Hindlimb muscle (tissue), 1 donor: ENCODE measurements at places on chromosomes 2 and 18. TPM values are rescaled to one million over a fixed set of nuclear protein-coding genes. Genes with fewer than 3 reads are reported as not detected.
A peak's percentile ranks its signal among the peaks of the same experiment; 100 is the strongest.

MAB21L4 gene
- polyA plus RNA-seq, result 0.10 TPM

ATOH8 gene
- polyA plus RNA-seq, result 25.6 TPM

FAP gene
- 49.7 TPM for polyA plus RNA-seq

CYRIA gene
- 4.3 TPM for polyA plus RNA-seq

DYNAP gene
- not detected for polyA plus RNA-seq

WDR12 gene
- 61.1 TPM for polyA plus RNA-seq

TUBA4B gene
- 0.31 TPM for polyA plus RNA-seq

STEAP3 gene
- polyA plus RNA-seq, result 25.5 TPM

TFCP2L1 gene
- 0.22 TPM for polyA plus RNA-seq

- no peak for DNase-seq
Measured at GRCh38 chr2:16657671-16658070, 8.0 kb downstream of the CYRIA start.

DNA sequence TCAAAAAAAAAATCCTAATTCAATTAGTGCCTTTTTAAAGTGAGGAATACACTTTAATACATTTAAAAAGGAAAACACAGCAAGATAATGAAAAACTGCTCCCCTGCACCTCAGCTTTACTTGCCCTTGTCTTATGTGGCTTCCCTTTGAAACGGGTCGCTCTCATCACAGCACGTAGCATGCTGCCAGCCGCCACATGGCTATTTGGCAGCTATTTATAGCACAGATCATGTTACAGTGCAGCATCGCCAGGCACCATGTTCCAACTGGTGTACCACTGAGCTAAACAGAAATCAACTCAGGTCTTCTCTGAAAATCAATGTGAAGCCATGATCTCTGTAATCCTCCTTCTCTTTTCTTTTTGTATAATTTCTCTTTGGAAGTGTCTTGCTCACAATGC lies 65.1 kb downstream of the TMEM182 start:
- peak; percentile 19 for DNase-seq

- no peak for DNase-seq
Measured at GRCh38 chr2:206799083-206799482, 33.7 kb downstream of the FASTKD2 start.

GRCh38 chr2:132544006-132544630 lies 125.9 kb downstream of the LYPD1 start:
- DNase-seq, result no peak

- DNase-seq, result no peak
Measured at GRCh38 chr2:51085420-51086068, 53.6 kb upstream of the NRXN1 start.

DNA sequence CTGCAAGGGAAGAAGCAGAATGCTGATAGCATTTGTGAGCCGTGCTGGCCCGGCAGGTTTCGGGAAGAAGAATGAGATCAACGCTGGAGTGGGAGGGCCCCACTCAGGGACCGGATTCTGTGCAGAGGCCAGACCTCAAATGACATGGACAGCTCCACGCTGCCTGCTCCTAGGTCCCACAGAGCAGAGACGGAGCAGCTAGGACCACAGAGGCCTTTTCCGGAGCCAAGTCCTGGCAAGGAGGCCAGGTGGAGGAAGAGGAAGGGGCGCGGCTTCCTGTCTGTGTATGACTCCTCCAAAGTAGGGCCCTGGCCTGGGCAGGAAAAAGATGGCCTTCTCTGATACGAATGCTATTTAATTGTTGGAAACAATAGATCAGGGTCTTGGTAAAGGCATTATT lies 139.9 kb downstream of the LRRC30 start:
- DNase-seq, result peak; percentile 37

DNA sequence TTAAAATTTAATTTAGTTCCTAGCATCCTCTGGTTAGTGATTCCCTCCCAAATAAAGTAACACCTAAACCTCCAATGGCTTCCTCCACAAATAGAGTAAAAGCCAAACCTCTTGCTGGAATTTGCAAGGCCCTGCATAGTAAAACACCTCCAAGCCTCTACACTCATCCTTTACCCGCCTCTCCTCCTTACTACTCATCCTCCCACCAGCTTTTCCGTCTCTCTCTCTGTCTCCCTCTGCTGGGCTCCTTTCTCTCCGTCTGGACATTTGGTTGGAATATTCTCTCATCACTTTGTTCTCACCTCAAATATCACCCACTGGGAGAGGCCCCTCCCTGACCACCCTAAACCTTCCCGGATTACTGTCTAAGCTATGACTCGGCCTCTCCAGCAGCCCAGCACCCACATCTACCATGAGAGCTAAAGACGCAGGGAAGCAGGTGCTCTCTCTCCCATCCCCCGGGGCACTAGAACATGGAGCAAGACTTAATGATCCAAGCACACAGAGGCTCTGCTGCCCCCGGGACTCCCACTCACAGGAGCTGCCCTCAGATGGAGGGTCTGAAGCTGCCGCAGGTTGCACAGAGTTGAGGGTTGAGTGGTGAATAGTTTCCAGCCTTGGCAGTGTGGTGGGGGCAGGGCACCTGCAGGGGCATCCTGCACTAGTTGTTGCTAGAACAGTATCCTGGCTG lies 167.2 kb downstream of the FBXO15 start:
- no peak for DNase-seq

GRCh38 chr2:16072638-16073290 lies 132.4 kb downstream of the MYCN start:
- no peak for DNase-seq

- DNase-seq, result no peak
Measured at GRCh38 chr2:43184339-43184895, 42.0 kb downstream of the ZFP36L2 start.

DNA sequence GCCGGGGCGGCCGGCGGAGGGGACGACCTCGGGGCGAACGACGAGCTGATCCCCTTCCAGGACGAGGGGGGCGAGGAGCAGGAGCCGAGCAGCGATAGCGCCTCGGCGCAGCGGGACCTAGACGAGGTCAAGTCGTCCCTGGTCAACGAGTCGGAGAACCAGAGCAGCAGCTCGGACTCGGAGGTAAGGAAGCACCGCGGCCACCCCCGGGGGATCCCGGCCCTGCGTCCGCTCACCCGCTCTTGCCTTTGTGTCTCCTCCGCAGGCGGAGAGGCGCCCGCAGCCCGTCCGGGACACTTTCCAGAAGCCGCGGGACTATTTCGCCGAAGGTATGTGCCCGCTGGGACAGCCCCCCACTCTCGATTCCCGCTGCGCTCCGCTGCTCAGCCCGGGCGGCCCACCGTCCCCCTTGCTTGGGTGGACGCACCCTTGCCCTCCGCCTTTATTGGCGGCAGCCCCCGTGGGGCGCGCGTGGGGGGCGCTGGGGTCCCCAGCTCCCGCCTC lies 611 bp downstream of the TCF7L1 start:
- no peak for DNase-seq

DNA sequence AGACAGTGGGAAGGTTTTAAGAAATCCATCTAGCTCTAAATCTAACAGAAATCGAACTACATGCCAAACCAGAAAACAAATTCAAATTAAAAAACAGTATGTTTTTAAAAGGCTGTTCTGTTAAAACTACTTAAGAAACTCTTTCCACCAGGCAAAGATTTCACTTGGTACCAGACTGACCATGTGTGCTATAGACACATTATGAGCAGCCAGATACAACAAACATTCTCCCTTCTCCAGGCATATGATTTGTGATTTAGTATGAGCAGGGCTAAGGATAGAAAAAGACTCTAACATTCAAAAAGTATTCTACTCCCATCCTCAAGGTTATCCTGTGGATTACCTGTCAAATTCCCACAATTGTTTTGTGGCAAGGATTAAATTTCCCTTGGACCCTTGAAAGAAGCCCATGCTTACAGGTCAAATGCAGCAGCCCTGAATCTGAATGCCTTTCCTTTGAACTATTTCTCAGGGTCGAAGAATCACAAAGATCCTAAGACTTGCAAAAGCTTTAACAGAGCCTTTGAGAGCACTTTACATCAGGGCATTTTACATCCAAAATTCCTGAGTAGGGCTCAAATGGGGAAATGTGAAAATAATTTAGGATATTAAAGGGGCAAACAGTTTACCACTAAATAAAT lies 42.5 kb upstream of the TTC32 start:
- DNase-seq, result no peak

GRCh38 chr18:69908838-69909237 lies 38.8 kb downstream of the CD226 start:
- no peak for DNase-seq

DNA sequence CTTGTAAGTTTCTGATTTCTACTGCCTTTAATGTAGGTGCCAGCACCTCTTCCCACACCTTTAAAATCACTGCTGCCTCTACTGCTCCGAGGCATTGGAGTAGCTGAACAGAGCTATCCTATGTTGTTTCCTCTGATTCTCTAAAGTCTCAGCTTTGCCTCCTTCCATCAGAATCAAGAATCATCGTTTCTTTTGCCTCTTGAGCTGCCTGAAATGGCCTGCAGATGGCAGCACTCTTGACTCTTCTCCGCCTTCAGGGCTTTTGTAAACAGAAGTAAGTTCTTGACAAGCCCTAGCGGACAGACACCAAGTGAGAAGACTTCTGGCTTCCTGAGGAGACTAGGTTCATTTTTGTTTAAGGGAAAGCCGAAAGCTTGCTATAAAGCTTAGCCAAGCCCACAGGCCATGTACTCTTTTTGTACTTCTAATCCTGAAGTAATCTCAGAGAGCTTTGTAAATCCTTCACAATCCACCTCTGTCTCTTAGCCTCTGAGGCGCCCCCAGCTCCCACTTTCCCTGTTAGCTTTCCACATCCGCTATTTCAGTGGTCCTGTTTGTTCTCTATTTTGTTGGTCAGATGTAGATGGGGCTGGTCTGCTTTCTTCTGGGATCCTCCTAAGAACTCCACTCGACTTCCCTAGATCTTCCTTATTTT lies 48.4 kb downstream of the GTF3C3 start:
- peak; percentile 34 for DNase-seq

DNA sequence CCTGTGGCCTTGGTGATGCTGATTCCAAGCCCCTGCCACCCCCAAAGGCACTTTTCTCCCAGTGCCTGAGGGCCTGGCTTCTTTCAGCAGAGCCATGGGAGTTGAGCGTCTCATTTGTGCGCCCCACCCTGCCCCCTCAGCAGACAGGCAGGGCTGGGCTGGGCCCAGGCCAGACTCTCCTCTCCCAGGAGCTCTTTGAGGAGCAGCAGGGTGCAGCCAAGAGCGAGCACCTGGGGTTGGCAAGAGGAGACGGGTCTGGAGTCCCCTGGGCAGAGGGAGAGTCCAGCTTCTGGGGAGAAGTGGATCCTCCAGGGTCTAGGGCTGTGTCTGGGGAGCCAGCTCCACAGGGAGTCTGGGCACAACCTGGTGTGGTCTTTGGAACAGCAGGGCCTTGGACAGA lies 21.2 kb downstream of the NPPC start:
- no peak for DNase-seq

DNA sequence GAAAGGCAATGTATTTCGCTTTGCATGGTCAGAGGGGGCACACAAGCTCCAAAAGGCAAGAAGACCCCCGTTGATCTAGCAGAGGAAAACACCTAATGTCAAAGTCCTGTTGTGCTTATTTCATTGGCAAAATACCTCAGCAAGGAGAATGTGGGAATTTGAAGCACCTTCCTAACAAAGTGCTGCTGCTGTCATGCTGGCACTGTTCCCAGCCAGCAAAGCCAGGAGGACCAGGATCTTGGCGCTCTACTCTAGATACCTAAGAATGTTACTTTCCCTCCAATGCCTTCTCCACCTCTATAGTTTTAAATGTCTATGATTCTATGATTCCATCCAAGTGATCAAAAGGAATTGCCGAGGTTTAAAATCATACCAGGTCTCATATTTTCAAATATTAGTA lies 867.9 kb upstream of the POU3F3 start:
- DNase-seq, result no peak

DNA sequence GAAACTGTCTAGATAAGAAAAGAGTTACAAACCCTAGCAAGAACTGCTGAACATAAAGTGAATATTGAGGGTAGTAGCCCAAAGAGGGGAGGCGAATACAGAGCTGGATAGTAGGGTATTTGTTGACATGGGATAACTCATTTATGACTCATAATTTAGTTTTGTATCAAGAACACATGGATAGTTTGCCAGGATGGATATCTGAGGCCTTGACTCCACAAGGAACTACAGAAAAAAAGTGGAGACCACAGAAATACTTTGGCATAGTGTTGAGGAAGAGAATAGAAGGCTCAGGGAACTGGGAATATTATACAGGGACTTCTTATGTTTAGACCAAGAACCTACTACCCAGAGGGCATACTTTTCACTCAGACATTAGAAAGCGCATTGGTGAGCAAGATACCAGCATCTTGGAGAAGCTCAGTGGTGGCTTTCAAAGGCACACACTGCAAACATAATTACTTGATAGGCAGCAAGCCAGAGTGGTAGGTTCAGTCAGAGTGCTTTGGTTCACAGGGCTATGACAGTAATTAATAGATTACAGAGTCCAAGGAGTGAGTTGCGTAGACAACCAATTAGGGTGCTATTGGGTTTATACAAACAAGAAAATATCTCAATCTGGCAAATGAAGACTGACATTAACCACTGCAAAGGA lies 51.9 kb upstream of the ZBTB7C start:
- DNase-seq, result no peak

GRCh38 chr2:62264186-62264585 lies 68.3 kb downstream of the B3GNT2 start:
- no peak for DNase-seq

GRCh38 chr2:67633212-67633856 lies 236.2 kb downstream of the ETAA1 start:
- DNase-seq, result no peak

DNA sequence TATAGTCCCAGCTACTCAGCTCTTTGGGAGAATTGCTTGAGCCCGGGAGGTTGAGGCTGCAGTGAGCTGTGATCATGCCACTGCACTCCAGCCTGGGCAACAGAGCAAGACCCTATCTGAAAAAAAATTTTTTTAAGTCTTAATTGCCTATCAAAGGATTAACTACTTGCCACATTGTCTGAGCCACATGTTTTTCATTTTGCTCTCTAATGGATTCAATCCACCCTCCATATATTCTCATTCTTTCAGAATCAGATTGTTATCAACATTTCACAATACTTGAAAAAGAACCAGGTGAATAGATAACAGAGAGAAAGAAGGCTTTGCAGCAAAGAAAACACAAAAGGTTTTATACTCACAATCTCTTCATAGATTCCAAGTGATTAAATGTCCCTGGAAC lies 61.0 kb downstream of the PXDN start:
- no peak for DNase-seq

DNA sequence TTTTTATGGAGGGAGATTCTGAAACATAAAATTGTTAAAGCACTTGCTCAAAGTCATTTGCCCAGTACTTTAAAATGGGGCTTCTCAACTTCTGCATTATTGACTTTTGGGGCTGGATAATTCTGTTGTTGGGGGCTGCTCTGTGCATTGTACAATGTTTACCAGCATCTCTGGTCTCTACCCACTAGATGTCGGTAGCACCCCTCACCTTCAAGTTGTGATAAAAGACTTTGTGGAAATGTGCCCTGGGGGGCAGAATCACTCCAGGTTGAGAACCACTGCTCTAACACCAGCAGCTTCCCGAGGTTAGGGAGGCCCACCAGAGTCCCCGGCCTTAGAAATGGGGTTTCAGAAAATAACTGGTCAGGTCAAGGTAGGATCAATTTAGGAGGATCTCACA lies 26.8 kb upstream of the CUL3 start:
- no peak for DNase-seq
